ENCODE measurements at places on chromosomes 11 and 22. TPM values are rescaled to one million over a fixed set of nuclear protein-coding genes. Genes with fewer than 3 reads are reported as not detected.

DNA sequence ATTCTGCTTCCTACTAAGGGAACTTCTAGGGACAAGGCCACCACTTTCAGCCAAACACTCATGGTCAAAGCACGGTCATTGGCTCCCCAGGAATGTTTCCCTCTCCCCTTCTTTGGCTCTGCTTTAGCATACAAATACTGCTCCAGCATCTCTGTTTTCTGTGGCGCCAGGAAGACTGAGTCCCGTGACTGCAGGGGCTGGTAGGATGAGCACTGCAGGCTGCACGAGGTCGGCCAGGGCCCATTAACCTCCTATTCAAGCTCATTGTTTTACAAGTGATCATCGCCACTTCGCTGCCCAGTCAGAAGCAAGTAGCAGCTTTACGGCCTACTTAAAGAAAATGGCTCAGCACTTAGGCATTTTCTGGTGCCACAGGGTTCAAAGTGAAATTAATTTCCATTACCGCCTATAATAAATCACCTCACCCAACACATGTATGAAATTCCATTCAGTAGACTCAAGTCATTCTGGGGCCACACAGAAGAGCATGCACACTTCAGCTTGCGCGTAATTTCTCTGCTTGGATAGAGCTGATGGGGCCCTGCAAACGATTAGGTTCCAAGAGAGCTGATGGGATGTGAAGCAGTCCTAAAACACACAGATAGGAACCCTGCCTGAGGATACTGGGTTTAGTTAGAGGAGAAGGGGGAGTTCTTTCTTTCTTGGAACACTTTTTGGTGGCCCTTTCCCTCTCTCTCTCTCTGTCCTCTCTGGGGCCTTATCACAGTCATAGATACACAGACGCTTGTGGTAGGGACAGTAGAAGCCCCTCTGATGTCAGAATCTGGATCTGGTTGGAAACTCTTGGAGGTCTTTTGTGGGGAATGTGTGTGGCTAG, 173.7 kb downstream of the KIF18A start:
- H3K4me1 ChIP-seq: no peaks in the 10 kb centered on the region
- H3K4me3 ChIP-seq: no peak overlapping the region
- no peaks in the 10 kb centered on the region for H3K27me3 ChIP-seq
- H3K36me3 ChIP-seq: no peaks in the 10 kb centered on the region

Gene TUG1
- polyA plus RNA-seq: 58.9 TPM

Gene KDM4D
- polyA plus RNA-seq: 4.7 TPM

DNA sequence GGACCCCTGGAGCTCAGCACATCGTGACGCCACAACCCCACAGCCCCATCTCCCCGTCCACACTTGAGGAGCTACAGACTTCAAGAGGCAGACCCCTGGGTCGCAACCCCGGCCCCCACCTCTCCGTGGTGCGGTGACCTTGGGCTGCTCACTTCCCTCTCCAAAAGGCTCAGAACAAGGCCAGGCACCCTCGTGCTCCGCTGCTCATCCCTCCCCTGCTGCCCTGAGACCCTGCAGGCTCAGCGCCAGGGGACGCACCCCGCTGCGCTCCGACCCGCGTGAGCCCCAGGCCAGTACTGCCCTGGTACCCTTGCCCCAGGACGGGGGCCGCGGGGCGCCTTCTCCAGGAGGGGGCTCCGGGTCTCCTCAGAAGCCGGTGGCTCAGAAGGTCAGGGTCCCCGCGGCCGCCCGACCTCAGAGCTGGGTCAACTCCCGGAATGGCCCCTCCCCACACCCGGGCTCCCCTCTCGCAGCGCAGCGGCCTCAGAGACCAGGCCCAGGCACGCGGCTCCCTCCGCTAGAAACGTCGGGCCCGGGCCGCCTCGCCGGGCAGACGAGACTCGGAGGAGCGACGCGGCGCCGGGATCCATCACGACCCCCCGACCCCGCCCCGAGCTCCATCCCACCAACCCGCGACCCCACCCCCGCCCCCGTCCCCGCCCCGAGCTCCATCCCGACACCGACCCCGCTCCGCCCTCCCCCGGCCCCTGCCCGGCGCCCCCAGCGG, 563 bp downstream of the GATD1 start:
- no peaks in the 10 kb centered on the region for H3K27me3 ChIP-seq
- H3K27ac ChIP-seq: peak overlapping the region; percentile 99
- peaks cover 5% of the 10 kb centered on the region for H3K36me3 ChIP-seq
- peak; percentile 39 for DNase-seq
- peak overlapping the region; percentile 97 for H3K4me3 ChIP-seq
- H3K4me1 ChIP-seq: peaks cover 8% of the 10 kb centered on the region

Gene PIH1D2
- 5.9 TPM for polyA plus RNA-seq

Gene OR8G1
- polyA plus RNA-seq: not detected

DNA sequence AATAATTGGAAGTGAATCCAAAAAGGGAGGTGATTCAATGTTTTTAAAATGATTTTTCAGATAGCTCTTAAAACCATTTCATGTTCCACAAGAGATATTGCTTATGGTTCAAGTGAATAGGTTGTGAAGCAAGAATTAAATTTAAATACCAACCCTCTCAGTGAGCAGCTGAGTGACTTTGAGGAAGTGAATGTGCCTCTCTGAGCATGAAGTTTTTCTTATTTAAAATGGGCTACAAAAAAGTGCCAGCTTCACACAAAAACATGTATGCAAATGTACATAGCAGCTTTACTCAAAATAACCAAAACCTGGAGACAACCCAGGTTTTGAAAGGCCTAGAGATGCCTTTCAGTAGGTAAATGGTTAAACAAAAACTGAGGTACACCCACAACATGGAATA, 35.5 kb upstream of the GAB4 start:
- H3K4me1 ChIP-seq: no peaks in the 10 kb centered on the region
- H3K27me3 ChIP-seq: no peaks in the 10 kb centered on the region
- no peaks in the 10 kb centered on the region for H3K36me3 ChIP-seq
- H3K27ac ChIP-seq: no peak overlapping the region
- no peak for DNase-seq

- peak overlapping the region; percentile 91 for H3K27ac ChIP-seq
- H3K4me3 ChIP-seq: peak overlapping the region; percentile 90
- H3K36me3 ChIP-seq: peaks cover 25% of the 10 kb centered on the region
- peak; percentile 59 for DNase-seq
- no peaks in the 10 kb centered on the region for H3K27me3 ChIP-seq
Observed at GRCh38 chr11:47766509-47767227, 473 bp downstream of the FNBP4 start.

Gene SLC15A3
- polyA plus RNA-seq: 0.27 TPM

DNA sequence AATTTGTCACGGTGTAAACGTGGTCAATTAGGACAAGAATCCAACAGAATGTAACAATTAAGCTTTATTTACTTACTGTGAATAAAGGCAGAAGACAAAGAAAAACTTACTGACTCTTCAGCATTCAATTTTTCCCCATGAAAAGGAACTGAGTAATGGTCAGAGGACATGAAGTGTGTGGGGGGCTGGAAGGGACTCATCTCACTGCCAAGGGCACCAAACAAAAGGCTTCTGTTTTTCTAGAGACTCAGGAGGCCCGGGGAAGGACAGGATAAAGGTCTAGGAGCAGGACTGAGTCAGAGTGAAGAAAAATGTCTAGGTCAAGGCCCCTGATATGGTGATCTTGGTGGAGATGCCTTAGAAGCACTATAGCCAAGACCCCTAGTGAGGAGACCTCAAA, 564.2 kb upstream of the ANO5 start:
- no peak for DNase-seq
- H3K27me3 ChIP-seq: no peaks in the 10 kb centered on the region
- no peaks in the 10 kb centered on the region for H3K36me3 ChIP-seq
- no peaks in the 10 kb centered on the region for H3K4me1 ChIP-seq
- no peak overlapping the region for H3K27ac ChIP-seq

Gene KDM4F
- polyA plus RNA-seq: not detected

Gene TIRAP
- polyA plus RNA-seq: 2.4 TPM

DNA sequence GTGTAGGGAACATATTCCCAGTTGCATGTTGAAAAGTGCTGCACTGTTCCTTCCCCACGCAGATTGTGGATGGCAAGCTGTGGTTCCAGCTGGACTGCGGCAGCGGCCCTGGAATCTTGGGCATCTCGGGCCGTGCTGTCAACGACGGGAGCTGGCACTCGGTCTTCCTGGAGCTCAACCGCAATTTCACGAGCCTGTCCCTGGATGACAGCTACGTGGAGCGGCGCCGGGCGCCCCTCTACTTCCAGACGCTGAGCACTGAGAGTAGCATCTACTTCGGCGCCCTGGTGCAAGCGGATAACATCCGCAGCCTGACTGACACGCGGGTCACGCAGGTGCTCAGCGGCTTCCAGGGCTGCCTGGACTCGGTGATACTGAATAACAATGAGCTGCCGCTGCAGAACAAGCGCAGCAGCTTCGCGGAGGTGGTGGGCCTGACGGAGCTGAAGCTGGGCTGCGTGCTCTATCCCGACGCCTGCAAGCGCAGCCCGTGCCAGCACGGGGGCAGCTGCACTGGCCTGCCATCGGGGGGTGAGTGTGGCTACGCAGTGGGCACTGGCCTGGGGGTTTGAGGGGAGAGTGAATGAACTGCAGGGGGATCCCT, 102.7 kb upstream of the MTNR1B start:
- no peak overlapping the region for H3K27ac ChIP-seq
- no peak overlapping the region for H3K4me3 ChIP-seq
- DNase-seq: no peak
- no peaks in the 10 kb centered on the region for H3K27me3 ChIP-seq
- H3K4me1 ChIP-seq: no peaks in the 10 kb centered on the region
- no peaks in the 10 kb centered on the region for H3K36me3 ChIP-seq

Gene PKNOX2
- 2.1 TPM for polyA plus RNA-seq

DNA sequence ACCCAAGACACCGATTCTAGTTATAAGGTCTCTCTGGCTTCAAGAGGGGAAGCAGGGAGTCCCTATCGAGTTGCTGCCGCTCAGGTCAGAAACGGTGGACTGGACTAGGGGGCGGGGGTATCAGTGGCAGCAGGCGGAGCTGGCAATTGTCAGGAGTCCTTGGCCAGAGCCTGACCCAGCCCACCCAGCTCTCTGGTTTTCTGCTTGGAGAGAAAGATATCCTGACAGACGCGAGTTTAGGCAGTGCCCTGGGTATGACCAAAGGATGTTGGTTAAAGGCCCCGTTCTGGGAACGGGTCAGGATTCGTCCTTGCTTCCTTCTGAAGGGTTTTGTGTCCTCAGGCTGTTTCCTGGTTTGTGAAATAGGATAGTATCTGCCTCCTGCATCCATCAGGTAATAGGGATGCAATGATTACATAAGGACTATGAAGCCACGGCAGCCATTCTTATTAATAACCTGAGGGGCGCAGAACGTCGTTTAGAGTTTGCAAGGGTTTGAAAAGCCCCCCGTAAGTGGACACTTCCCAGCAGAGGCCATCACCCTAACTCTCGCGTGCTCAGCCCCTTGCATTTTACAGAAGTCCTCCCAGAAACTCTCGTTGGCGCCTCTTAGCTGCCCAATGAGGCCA, 700 bp upstream of the DEPDC5 start:
- peak; percentile 40 for DNase-seq
- no peaks in the 10 kb centered on the region for H3K36me3 ChIP-seq
- H3K27ac ChIP-seq: peak overlapping the region; percentile 87
- peak overlapping the region; percentile 46 for H3K4me3 ChIP-seq
- peaks cover 26% of the 10 kb centered on the region for H3K4me1 ChIP-seq
- no peaks in the 10 kb centered on the region for H3K27me3 ChIP-seq

- no peak overlapping the region for H3K4me3 ChIP-seq
- no peaks in the 10 kb centered on the region for H3K27me3 ChIP-seq
- H3K36me3 ChIP-seq: no peaks in the 10 kb centered on the region
- no peak for DNase-seq
- H3K4me1 ChIP-seq: no peaks in the 10 kb centered on the region
Observed at GRCh38 chr22:21779444-21779843, 43.9 kb upstream of the YPEL1 start.

GRCh38 chr11:7677796-7678201, 4.5 kb upstream of the CYB5R2 start:
- H3K4me1 ChIP-seq: no peaks in the 10 kb centered on the region
- DNase-seq: no peak
- H3K27me3 ChIP-seq: peaks cover 19% of the 10 kb centered on the region
- H3K36me3 ChIP-seq: no peaks in the 10 kb centered on the region

DNA sequence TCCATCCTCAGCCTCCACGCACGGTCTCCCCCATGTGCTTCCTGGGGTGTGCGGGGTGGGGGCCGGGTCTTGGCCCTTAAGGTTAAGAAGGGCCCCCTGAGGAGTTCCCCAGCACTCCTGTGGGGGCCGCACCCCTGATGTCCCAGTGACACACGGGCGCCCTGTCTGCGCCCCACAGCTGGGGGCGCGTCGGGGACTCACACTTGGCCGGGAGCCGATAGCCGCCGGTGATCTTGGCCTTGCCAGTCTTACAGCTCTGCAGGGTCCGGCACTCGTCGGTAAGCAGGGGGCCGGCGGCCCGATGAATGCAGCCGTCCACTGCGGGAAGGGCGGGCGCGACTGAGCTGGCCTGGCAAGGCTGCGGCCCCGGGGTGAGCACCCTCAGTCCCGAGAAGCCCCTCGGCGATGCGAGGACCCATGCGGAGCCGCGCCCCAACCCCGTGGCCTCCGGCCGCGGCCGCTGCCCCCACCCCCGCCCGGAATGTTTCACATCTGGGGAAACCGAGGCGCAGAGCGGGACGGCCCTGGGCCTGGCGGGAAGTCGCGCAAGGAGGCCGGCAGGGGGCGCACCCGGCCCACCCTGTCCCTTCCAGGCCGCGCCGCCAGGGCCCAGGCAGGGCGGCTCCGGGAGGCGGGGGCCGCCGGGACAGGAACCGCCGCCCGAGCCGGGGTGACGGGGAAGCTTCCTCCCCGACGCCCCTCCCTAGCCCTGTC, 13.9 kb downstream of the OTUB1 start:
- no peak overlapping the region for H3K27ac ChIP-seq
- peak; percentile 84 for DNase-seq
- H3K4me3 ChIP-seq: peak overlapping the region; percentile 13
- H3K36me3 ChIP-seq: peaks cover 15% of the 10 kb centered on the region
- H3K4me1 ChIP-seq: no peaks in the 10 kb centered on the region
- peaks cover under 1% of the 10 kb centered on the region for H3K27me3 ChIP-seq

GRCh38 chr11:126430581-126431335, 75.3 kb downstream of the ST3GAL4 start:
- no peak for DNase-seq
- H3K36me3 ChIP-seq: no peaks in the 10 kb centered on the region
- H3K27me3 ChIP-seq: no peaks in the 10 kb centered on the region
- no peak overlapping the region for H3K4me3 ChIP-seq
